Panc1 (cell line): ENCODE measurements at places on chromosomes 1 and 21. TPM values are rescaled to one million over a fixed set of nuclear protein-coding genes. Genes with fewer than 3 reads are reported as not detected.

- DNase-seq = no peak
Measured at GRCh38 chr21:33847588-33848248, 67.9 kb downstream of the ATP5PO start.

DNA sequence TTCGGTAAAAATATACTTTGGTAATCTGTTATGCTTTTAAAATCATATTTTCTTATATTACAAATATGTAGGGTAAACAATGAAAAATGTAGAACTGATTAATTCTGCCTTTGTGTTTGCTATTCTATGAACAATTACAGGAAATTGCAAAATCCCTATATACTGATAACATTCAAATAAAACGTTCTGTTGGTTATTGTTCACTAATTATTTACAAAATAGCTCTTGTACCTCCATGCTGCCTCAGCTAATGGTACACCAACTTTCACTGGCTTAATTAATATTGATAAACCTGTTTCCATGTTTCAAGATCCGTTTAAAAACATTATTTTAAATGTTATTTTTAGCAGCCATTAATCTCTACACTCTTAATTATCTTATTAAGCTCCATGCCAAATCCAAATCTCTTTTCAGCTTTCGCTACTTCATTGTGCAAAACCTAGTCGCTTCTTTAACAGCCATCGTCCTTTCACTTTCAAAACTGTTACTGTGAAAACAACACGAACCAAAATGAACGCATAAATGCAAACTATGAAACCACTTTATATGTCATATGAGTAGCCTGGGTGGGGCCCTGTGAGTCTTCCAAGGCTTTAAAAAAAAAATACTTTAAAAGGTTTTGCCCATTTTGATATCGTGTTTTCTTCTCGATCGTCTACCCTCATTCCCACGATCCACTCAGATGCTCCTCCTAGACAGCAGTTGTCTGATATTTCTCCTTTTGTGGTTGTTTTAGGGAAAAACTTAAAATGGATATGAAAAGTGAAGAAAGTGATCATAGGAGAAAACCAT, 807.1 kb downstream of the USP25 start:
- no peak for DNase-seq

- no peak for DNase-seq
Measured at GRCh38 chr1:69611316-69611715, 43.6 kb downstream of the LRRC7 start.

- no peak for DNase-seq
Measured at GRCh38 chr1:171311771-171312558, 2.0 kb upstream of the FMO4 start.

DNA sequence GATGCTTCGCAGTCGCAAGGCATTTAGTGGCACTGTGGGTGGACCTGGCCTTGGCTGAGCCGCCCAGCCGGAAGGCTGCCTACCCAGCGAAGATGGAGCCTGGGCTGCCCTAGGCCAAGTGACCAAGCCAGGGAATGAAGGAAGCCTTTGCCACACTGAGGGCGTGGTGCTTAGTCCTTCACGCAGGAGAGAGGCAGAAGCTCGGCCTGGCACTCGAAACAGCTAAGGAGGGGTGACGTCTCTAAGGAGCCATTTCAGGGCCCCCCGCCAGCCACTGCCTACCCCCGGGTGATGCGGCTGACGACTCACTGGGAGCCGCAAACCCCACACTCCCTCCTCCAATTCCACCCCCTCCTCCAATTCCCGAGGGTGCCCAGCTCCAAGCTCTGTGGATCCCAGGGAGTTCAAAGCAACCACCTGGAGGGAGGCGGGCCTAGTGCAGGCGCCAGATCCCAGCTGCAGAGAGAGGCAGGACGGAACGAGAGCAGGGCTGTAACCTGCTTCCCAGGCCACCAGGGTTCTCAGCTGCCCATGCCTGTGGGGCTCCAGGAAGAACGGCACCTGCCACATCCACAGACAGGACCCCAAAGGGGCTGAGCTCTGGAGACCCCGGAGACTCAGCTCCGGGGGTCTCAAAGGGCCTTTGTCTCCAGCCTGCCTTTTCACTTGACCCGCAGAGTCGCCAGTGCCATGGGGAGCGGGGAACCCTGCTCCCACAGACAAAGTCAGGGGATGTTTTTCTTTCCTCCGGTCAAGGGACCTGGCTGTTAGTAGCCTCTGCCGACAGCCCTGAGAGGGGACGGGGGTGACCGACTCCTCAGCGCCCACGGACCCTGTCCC, 75.8 kb downstream of the ARHGEF16 start:
- no peak for DNase-seq

- no peak for DNase-seq
Measured at GRCh38 chr1:225253784-225254183, 174.1 kb downstream of the LBR start.

GRCh38 chr1:15639931-15640330, 22.7 kb downstream of the DDI2 start:
- no peak for DNase-seq

- no peak for DNase-seq
Measured at GRCh38 chr1:96833376-96833775, 111.8 kb downstream of the PTBP2 start.

DNA sequence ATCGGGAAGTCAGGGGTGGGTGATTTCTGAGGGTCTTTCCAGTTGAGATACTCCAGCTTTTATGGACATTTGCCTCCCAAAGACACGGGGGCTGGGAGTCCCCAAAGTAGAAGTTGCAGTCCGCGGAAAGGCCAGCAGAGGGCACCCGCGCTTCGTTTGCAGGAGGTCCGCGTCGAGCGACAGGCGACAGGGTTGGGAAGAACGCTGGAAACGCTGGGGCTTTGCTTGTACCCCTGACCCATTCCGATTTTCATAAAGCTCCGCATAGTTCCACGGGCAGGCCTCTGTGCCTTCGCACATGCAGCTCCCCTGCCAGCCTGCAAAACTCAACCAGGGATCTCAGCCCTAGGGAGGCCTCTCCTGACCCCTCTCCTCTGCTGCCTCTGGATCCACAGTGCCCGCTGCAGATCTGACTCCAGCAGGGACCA, 44.2 kb upstream of the LAPTM5 start:
- no peak for DNase-seq

DNA sequence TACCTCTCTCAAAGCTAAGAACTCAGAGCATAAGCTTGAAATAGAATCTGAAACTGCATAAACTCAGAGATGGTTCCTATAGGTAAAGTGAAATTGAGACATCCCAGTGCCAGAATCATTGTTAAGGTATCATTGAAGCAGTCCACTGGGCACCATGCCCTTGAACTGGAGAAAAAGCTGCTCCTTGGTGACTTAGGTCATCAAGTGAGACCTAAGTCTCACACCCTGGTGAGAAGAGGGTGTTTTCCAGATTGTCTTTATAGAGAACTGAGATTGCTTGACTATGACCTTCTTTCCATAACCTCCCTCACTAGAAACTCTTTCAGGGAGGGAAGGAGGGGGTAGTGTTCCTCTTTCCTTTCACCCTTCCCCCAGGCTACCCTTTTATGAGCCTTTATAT, 9.4 kb upstream of the ATP6V1G3 start:
- no peak for DNase-seq

DNA sequence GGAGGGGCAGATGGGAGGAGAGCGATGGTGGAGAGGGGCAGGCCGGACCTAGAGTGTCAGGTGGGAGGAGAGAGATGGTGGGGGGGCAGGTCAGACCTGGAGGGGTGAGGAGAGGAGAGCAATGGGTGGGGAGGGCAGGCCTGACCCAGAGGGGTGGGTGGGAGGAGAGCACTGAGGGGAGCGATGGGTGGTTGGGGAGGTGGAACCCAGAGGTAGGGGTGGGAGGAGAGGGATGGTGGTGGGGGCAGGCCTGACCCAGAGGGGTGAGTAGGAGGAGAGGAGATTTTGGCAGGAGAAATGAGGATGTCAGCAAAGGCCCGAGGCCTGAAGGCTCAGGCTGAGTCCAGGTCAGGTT, 157.3 kb upstream of the VAMP3 start:
- DNase-seq = no peak

The CPLANE2 gene
- total RNA-seq = 17.8 TPM

The WNT3A gene
- total RNA-seq = not detected

The DENND2D gene
- 10.4 TPM for total RNA-seq

The KLF17 gene
- total RNA-seq = not detected

The LRRC71 gene
- total RNA-seq = 0.77 TPM

The ATP1A4 gene
- total RNA-seq = not detected
